T-cell (primary cell): ENCODE measurements at places on chromosomes 1 and 21.

DNA sequence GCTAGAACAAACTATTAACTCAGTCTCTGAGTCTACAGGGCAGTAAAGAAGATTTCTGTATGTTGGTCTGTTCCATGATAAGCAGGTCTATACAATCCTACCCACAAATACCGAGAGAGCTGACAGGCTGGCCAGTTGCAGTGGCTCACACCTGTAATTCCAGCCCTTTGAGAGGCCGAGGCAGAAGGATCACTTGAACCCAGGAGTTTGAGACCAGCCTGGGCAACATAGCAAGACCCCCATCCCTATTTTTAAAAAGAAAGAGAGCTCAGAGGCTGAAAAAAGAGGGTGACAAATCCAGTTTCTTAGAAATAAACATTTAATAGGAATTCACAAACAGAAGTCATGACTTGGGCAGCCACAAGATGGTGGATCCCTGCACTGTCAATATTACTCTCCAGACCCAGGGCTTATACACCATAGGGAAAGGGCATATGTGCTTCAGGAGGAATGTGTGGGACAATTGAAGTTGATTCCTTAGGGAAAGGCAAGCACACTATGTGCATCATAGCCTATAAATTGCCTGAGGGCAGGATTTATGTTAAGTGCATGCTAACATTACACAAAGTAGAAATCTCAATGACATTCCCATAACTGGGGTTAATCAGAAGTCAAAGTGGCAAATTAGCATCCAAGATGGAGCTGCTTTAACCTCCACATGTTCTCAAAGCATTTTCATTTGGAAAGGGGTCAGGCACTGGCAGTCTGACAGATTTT, 66.8 kb downstream of the SLC16A1 start:
- no peak for DNase-seq

DNA sequence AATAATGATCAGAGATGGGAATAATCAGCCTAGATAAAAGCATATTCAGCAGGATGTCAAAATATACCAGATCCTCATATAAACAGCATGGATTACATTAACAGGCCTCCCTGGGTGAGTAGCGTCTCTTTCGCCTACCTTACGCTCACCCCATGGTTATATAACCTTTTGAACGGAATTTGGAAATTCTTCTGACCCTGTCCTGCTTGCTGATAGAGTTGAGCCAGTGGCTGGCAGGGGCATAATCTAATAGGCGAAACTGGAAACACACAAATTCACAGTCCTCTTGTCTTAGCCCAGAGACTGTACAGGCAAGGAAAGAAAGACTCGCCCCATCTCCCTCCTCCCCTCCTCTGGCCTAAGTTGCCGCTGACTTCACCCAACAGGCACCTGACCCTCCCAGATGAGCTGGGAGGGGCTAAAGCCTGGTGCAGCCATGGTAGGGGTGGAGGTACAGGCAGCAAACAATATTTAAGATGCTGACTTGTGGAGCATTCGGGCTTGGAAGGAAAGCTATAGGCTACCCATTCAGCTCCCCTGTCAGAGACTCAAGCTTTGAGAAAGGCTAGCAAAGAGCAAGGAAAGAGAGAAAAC, at the start of gene ANGPTL7:
Gene ANGPTL7 (plus strand): TSS at position 498 of the 594 bp plus-strand sequence. CDS start 225 bp downstream, outside the sequence.
- DNase-seq = no peak

DNA sequence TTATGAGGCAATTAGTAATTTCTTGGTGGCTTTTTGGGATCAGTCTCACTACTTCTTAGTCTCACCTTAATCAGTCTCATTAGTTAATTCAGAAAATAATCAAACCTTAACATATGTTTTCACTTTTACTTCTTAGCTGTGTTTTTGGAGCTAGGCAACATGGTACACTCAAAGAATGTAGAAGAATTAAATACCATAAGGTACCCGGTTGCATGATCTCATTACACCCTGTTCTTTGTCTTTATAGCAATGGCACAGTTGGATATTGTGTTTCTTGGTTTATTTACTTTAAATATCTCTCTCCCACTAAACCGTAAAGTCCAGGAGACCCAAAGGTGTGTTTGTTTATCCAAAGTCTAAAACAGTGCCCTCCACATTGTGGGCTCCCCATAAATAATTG, 132.3 kb downstream of the TNFSF18 start:
- no peak for DNase-seq

- peak; percentile 78 for DNase-seq
These were observed 9.8 kb upstream of the TSPAN2 start for GRCh38 chr1:115098979-115099692.

GRCh38 chr21:37368541-37369279, 2.1 kb downstream of the DYRK1A start:
- no peak for DNase-seq

DNA sequence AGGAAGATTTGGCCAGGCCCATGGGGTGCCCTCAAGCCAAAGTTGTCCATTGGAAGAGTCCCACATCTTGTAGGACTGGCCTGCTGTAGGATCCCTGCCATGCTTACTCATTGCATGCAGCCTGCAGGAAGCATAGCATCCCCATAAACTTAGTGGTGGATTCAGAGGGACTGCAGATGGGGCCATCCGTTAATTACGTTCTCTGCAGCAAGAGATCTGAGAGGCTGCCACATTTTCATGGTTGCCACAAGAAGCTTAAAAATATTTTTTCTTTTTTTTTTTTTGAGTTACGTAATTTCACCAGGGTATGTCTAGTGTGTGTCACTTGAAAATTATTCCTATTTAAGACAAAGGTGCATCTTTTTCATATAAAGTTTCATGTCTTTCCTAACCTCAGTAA, 329.7 kb upstream of the USP24 start:
- DNase-seq = no peak

DNA sequence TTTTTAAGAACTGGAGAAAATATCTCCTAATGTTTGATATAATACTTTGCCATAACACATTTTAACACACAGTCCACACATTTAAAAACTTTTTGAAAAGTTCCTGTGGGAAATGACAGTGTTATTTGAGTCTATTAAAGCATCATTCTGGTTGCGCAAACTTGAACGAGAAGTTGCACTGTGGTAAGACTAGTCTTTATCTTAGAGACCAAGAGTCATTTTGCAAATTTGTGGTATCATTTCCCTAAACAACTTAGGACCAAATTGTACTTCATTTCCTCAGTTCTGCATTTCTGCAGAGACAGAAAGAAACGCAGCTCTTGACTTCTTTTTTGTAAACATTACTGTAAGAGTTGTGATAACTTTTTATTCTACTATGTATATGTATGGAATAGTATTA, at the start of gene RGS18:
Gene RGS18 (plus strand): TSS at position 282 of the 400 bp plus-strand sequence. CDS start 176 bp downstream, outside the sequence.
- DNase-seq = no peak

GRCh38 chr1:227895828-227896685, 51.7 kb downstream of the WNT9A start:
- DNase-seq = no peak

DNA sequence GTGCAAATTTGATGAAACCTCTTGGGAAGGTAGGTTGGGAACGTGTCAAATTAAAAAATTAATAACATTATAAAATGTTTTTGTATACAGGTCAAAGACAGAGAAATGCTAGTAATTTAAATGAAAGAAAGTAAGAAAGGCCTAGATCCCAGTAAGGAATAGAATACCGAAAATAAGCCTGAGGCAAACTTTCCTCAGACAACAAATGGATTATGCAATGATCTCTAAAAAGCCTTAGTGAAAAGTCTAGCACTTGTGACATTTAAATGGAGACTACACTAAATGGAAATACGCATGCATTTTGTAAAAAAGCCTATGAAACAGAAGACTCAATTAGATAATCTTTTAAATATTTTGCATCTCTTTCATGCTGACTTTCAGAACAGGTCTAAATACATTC, 138.5 kb upstream of the ZNHIT6 start:
- no peak for DNase-seq

- DNase-seq = no peak
These were observed 1.2 kb upstream of the DHCR24 start for GRCh38 chr1:54888080-54888733.

GRCh38 chr1:201739492-201740085, 89.4 kb upstream of the IPO9 start:
- DNase-seq = peak; percentile 47

DNA sequence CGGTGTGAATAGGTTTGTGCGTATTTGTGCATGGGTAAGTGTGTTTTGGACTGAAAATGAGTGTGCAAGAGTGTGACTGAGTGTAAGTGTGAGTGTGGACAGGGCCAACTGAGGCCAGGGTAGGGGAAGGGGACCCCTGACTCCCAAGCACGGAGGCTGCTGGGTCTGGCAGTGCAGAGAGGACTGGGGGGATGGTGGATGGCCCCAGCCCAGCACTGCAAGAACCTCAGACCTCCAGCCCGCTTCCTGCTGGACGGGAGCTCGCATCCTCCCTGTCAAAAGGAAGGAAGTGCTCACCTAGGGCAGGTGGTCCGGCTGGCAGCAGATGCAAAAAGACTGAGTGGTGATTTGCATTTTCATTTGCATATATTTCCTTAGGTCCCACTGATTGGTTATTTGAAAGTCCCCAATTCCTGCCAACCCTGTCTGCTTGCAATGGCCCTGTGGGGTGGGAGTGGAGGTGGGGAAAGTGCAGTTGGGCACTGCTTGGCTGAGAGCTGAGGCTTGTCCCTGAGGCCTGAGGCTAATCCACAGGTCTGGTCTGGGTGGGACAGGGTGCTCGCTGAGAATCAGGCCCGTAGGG, 42.8 kb upstream of the CASZ1 start:
- no peak for DNase-seq

DNA sequence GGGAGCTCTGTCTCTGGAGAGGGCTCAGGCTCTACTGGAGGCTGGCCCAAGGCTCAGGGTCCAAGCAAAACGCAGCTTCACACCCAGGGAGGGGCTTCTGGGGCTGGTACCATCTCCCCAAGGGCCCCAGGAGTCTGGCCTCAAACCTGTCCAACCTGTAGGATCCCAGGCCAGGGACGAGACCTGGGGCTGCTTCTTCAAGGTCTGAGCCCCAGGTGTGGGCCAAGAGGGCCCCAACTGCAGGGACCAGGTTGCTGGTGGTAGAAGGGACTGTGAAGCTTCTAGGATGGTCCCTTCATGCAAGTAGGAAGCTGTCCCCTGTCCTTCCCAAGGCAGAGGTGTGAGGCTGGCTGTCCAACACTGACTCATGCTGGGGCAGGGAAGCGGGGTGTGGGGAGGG, 7.8 kb upstream of the MMEL1 start:
- no peak for DNase-seq

- DNase-seq = no peak
These were observed 426.3 kb upstream of the ADGRL2 start for GRCh38 chr1:81374481-81374880.

DNA sequence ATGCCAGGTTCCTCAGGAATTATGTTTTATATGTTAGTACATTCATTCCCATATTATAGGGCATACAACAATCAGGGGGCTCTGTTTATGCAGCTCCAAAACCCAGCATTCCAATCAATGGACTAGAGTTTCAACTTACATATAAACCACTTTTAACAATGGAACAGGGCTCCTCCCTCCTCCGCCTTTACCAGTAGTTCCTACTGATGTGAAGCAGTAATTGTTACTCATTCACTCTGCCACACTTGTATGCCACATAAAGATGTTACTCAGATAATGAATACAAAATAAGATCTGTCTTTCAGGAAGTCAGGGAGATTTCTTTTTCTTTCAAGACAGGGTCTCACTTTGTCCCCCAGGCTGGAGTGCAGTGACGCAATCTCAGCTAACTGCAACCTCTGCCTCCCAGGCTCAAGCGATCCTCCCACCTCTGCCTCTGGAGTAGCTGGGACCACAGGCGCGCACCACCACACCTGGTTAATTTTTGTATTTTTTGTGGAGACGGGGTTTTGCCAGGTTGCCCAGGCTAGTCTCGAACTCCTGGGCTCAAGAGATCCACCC, 17.1 kb downstream of the ZNF281 start:
- no peak for DNase-seq

- no peak for DNase-seq
These were observed 235.3 kb upstream of the C1orf105 start for GRCh38 chr1:172185211-172185610.

GRCh38 chr21:34534522-34534921, 22.5 kb upstream of the KCNE1 start:
- DNase-seq = no peak

DNA sequence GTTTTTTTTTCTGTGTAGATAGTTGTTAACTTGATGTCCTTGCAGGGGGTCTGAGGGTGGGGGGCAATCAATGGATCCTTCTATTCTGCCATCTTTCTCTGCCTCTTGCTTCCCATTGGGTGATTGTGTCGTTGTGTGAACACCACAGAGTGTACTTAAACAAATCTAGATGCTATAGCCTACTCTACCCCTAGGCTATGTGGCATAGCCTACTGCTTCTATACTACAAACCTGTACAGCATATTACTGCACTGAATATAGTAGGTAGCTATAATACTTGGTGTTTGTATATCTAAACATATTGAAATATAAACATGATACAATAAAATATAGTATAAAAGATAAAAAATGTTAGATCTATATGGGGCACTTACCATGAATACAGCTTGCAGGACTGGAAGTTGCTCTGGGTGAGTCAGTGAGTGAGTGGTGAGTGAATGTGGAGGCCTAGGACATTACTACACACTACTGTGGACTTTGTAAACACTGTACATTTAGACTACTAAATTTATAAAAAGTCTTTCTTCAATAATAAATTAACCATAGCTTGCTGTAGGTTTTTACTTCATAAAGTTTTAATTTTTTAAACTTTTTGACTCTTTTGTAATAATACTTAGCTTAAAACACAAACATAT, 105.4 kb downstream of the CENPF start:
- DNase-seq = no peak

DNA sequence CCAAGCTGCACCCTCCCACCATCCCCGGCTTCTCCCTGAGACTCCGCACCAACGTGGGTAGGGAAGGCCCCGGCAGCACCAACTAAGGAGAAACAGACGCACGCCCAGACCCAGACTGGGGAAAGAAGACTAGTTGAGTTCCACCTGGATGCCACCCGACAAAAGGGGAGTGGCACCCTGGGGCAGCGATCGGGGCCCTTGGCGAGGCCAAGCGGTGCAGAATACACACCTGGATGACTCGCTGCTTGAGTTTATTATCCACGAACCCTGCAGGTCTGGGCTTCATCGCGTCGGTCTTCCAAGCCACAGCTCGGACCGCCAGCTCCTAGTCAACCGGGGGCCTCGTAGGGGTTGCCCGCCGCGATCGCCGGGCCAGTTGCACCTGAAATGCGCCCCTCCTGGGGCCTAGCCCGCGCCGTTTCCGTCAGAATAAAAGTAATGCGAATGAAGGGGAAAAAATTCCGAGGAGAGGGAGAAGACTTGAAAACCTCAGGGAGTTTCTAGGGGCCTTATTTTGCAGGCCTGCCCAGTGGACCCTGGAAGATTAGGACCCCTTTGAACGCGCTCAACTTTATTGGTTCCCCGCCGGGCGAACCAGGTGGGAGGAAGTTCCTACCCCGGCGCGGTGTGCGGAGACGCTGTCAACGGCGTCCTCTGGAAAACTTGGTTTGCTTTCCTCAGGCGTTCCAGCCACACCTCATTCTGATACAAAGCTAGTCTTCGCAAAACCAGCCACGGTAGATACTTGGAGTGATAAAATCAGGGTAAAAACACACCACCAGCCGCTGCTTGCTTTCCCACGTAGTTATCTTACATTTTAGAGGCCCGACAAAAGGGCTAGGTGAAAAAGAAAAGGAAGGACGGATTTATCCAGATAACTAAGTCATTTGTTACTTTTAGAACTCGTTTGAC, at the start of gene NVL:
Gene NVL (minus strand): TSS at position 331 of the 912 bp plus-strand sequence. CDS start 45 bp downstream, at position 286.
- peak; percentile 71 for DNase-seq

GRCh38 chr1:90708826-90709225, 8.3 kb downstream of the BARHL2 start:
- no peak for DNase-seq
